ENCODE measurements at places on chromosomes 5 and 9.

DNA sequence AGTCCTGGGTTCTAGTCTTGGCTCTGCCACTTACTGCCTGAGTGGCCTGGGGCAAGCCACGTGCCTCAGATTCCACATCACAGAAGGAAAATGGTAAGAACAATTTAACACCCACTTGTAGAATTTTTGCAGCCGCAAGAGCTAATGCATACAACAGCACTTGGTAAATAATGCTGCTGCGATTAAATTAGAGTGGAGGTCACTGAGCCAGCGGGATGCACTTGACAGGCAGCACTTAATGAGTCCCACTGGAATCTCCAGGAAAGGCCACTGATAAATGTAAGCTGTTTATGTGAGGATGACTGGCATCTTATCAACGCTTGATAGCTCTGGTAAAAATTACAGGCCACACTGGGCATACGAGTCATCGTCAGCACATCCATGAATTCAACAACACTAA lies 59.4 kb upstream of the UBTD2 start:
- DNase-seq: no peak

DNA sequence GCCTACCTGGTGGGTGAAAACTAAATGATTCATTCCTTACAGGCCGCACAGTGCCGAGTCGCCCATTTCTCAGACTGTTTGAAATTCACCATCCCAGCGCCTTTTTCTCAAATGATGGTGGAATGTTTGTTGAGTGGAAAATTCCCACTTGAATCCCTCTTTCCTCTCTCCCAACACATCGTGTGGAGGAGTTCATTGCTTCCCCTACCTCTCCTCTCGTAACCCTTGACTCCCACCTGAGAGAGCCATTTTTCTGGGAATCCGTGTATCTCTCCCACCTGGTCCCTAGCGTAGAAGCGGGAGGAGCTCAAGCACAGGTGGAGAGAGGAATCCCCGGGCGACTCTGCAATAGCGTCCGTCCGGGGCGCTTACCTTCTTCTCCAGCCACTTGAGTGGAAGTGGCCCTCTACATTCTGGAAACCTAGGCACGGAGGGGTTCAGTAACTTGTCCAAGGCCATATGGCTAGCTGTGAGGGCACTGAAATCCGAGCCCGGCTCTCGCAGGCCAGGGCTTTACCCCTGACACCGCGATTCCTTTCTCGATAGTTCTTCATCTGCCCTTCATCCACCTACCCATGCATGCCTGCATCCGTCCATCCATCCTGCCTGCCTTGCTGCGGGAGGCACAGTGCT lies 683 bp downstream of the OSMR start:
- DNase-seq: no peak

DNA sequence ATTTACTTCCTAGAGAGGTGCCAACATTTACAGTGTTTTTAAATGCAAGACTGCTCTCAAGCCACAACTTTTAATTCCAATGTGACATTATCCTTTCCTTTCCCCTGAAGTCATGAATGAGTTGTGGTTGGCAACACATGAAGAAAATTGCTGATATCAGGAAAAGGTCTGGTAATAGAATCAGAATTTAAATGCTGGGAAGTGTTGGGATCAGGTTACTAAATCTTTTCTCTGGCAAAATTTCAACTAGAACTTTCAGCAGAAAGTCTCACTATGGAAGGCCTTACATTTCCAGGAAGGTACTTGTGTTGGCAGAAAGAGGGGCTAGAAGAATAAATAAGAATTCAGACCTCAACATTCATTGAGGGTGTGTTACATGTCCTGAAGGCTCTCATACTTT lies 10.6 kb upstream of the SLC44A1 start:
- no peak for DNase-seq

DNA sequence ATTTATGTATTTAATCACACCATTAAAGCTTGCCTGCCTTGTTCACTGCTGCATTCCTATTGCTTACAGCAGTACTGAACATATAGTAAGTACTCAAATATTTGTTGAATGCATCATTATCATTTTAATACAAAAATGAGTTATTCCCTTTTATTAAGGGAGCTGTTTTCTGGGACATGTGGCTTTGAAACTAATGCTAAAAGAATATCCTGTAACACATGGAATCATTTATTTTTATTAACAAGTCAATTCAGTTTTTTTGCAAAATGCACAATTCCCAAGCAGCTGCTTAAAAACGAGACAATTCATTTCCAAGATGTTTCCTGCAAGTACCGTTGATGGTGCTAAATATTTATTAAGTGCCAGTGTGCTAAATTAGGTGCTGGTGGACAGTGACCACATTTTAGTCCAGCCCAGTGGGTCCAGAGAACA lies 148.3 kb upstream of the NR3C1 start:
- no peak for DNase-seq

DNA sequence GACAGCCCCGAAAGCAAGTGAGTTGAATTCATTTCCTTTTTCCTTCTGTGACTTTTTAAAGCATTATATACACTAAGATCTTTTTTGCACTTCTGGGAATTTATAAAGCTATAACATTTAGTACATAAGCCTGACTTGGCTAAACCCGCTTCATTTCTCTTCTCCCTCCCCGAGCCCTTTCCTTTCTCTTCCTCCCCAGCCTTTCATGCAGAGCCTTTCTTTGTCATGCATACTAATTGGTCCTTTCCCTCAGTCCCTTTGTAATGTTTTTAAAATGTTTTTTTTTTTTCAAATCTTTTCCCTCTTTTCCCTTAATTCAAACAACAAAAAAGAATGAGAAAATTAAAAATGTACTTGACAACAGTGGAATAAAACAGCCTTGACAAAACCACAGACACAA lies 246.4 kb downstream of the PSAT1 start:
- DNase-seq: no peak

GRCh38 chr5:173653822-173654523 lies 37.5 kb upstream of the BOD1 start:
- DNase-seq: no peak

- DNase-seq: no peak
Observed at GRCh38 chr5:173456751-173457171, 128.5 kb upstream of the STC2 start.

DNA sequence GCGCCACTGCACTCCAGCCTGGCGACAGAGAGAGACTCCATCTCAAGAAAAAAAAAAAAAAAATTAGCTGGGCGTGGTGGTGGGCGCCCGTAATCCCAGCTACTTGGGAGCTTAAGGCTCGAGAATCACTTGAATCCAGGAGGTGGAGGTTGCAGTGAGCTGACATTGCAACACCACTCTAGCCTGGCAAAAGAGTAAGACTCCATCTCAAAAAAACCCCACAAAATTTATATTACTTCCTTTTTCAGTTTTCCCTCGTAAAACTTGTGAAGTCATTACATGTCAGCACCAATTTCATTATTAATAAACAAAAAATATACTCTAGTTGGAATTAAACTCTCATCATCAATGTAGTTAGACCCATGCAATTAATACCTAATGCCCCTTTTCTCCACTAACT lies 43.9 kb downstream of the SHLD3 start:
- DNase-seq: no peak

GRCh38 chr5:139806111-139806510 lies 10.5 kb downstream of the PSD2 start:
- no peak for DNase-seq

DNA sequence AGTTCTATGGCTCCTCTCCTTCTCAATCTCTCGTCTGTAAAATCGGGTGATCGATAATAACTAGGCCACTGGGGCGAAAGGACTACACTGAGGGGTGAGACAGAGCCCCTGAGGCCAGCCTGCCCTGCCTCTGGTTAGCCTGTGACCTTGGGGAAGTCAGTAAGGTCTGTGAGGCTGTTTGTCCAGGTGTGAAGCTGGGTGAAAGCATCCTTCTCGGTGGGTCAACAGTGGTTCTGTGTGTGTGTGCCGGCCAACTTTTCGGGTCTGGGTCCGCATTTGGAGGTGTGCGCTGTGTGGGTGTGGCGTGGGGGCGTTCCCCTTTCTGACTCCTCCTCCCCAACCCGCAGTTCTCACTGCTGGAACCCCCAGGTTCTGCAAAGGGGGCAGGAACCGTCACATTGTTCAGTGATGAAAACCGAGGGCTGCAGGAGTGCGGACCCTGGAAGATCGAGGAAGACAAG lies 5.0 kb upstream of the RNF44 start:
- DNase-seq: peak; percentile 63

DNA sequence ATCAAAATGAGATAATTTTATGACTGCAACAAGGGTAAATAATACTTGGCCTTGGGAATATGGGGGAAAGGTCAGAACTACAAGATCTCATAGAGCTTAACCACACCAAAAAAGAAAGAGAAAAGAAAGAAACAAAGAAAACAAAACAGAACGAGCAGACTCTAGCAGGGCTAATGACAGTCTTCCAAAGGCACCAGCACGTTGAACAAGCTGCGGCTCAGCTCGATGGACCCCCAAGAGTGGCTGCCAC lies 689 bp downstream of the AK3 start:
- DNase-seq: no peak

- peak; percentile 49 for DNase-seq
Observed at GRCh38 chr5:177405805-177406204, 3.6 kb downstream of the F12 start.

GRCh38 chr9:121784731-121785411 lies 133.4 kb downstream of the DAB2IP start:
- DNase-seq: no peak

DNA sequence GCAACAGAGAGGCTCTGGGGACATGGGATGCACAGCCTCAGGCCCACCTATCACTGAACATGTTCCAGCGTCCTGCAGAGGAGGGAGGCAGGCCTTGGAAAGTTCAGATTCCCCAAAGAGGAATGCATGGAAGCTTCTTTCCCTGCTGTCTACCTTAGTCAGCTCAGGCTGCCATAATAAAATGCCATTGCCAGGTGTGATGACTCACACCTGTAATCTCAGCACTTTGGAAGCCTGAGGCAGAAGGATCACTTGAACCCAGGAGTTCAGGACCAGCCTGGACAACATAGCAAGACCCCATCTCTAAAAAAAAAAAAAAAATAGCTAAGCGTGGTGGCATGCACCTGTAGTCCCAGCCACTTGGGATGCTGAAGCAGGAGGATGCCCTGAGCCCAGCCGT lies 24.5 kb upstream of the TOR1B start:
- no peak for DNase-seq

DNA sequence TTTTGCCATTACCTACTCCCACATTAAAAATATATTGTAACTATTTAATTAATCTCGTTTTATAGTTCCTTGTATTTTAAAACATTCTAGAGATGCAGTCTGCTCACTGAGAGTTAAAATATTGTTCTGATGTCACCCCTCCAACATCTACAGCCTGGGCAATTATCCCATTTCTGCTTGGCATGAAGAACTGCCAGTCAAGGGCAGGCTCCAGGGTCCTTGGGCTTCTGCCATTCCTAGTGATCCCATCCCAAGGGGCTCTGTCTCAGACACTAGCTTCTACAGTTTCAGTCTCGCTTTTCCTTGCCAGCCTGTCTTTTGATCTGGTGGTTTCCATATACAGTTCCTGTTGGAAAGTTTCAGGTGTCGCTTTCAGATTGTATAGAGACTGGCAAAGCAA lies 287.2 kb downstream of the TMEM232 start:
- DNase-seq: no peak

DNA sequence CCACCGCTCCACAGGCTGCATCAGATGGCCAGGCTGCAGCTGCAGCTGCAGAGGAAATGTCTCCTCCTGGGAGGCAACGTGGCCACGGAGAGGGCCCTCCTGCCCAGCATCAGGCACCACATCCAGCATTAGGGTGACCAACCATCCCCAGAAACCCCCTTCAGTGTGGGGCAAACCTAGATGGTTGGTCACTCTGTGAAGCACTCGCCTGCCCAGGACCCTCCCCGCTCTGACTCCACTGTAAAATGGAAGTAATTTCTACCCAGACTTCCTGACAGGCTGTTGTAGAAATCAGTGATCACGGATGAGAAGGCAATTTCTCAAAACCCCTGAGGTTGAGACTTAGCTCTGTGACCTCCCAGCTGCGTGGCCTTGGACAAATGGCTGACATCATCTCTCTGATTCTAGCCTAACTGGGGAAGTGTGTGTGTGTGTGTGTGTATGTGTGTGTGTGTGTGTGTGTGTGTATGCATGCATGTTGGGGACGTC lies 31.6 kb downstream of the B4GALT1 start:
- DNase-seq: peak; percentile 20

- no peak for DNase-seq
Observed at GRCh38 chr9:120324996-120325642, 254.8 kb downstream of the CDK5RAP2 start.

DNA sequence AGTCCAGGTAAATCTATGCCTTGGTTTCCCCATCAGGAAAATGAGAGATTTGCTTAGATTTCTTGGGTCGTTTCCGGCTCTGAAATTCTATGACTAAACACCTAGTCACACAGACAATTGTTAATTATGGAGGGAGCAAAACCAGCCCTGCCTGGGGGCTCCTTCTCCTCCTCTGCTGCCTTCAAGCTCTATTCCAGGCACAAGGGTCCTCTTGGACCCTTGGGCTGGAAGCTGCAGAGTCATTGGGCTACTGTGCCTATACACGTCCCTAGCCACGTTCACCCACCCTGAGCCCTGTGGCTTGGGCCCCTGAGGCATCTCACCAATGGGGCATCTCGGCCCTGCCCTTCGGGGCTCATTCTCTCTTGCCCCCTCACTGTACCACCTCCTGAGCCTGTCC lies 73.8 kb upstream of the TBC1D2 start:
- no peak for DNase-seq

DNA sequence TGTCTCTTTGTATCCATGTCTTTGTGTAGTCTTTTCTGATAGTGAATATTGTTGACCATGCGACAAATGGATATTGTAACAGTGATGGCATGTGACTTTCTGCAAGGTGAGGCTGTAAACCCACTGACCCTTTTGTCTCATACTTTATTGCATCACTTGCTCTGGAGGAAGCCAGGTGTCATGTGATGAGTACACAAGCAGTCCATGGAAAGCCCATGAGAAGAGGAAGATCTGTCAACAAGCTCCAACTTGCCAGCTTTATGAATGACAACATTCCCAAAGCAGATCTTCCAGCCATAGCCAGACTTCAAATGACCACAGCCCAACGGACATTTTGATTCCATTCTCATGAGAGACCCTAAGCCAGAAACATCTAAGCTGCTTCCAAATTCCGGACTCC lies 450.1 kb upstream of the ACTBL2 start:
- DNase-seq: no peak

- DNase-seq: no peak
Observed at GRCh38 chr5:18244309-18244708, 610.0 kb downstream of the TAF11L14 start.

DNA sequence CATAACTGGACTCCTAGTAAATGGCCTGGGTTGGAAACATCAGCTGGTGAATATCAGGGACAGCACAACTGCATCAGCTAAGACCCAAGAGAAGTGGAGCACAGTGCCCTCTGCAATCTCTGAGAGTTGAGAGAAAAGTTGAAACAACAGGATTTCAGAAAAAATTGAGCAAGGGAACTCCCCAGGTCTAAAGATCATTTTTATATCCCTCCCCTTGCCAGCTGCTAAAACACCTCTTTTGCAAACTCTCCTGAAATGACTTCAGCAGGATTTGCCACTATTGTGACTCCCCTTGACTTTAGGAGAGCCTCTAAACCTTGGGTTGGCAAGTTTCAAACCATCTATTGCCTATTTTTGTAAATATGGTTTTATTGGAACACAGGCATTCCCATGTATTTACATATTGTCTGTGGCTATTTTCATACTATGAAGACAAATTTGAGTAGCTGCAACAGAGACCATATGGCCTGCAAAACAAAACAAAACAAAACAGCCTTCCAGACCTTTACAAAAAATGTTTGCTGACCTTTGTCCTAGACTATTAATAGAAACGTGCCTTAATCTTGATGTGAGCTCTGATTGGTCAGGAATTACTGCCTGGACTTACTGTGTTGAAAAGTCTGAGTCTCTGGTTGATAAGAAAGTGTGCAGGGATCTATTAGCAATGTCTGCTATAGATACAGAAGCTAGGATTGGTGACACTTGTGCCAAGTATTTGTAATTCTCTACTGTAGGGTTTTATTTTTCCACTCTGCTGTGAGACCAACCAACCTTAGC lies 37.7 kb upstream of the PLPPR1 start:
- DNase-seq: no peak

All from activated B cell treated with CpG ODN at 0.5 μM for 24 hours (primary cell).